ENCODE measurements at places on chromosomes 3 and 15.

- H3K27me3 ChIP-seq = no peaks in the 10 kb centered on the region
- H3K4me1 ChIP-seq = peaks cover 13% of the 10 kb centered on the region
- H3K4me3 ChIP-seq = no peak overlapping the region
Observed at GRCh38 chr3:111047812-111048435, 23.7 kb upstream of the NECTIN3 start.

- H3K36me3 ChIP-seq = peaks cover 28% of the 10 kb centered on the region
- no peaks in the 10 kb centered on the region for H3K4me1 ChIP-seq
- no peak for DNase-seq
- no peaks in the 10 kb centered on the region for H3K27me3 ChIP-seq
- H3K4me3 ChIP-seq = no peak overlapping the region
Observed at GRCh38 chr15:55457401-55458022, 49.2 kb downstream of the PIERCE2 start.

- H3K4me3 ChIP-seq = no peak overlapping the region
- H3K27ac ChIP-seq = no peak overlapping the region
- DNase-seq = no peak
- no peaks in the 10 kb centered on the region for H3K4me1 ChIP-seq
Observed at GRCh38 chr3:23775254-23775909, 30.4 kb upstream of the UBE2E1 start.

DNA sequence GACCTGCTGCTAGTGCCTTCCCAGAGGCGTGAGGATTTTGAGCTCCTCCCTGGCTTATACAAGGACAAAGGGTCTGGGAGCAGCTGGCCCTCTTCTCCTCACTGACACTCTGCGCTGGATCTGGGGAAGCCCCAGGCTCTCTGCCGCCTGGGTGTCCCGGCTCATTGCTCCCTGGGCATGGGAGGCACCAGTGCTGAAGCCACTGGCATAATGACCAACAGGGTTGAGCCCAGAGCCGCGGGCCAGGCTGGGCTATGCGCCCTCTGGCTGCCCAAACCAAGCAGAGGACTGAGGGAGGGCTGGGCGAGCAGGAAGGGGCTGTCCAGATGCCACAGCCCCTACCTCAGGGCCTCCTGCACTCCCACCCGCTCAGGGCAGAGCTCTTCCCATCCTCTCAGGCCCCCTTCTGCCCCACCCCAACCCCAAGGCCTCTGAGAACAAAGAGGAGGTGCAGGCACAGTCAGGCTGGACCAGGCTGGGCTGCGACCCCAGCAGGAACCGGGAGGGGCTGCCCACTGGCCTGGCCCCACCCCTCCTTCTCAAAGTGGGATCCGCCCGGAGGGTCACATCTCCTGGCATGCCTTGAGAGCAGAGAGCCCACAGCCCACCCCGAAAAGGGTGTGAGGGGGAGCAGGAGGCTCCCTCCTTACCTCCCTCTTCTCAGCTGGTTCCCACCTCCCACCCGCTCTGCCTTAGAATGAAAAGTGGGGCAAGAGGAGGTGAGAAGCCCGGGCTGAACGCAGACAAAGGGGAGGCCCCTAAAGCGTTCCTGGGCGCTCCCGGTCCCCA, 1.6 kb downstream of the LINGO1 start:
- H3K36me3 ChIP-seq = no peaks in the 10 kb centered on the region
- H3K4me3 ChIP-seq = peak overlapping the region; percentile 57
- no peak overlapping the region for H3K27ac ChIP-seq
- peaks cover 15% of the 10 kb centered on the region for H3K4me1 ChIP-seq
- DNase-seq = no peak

GRCh38 chr3:122257644-122258364, 67.2 kb upstream of the CSTA start:
- H3K27me3 ChIP-seq = peaks cover 11% of the 10 kb centered on the region
- DNase-seq = no peak
- H3K4me3 ChIP-seq = no peak overlapping the region
- H3K4me1 ChIP-seq = no peaks in the 10 kb centered on the region
- no peaks in the 10 kb centered on the region for H3K36me3 ChIP-seq

- H3K36me3 ChIP-seq = peaks cover 35% of the 10 kb centered on the region
- H3K27ac ChIP-seq = peak overlapping the region; percentile 50
- H3K4me3 ChIP-seq = no peak overlapping the region
- peaks cover 30% of the 10 kb centered on the region for H3K4me1 ChIP-seq
- DNase-seq = no peak
- H3K27me3 ChIP-seq = no peaks in the 10 kb centered on the region
Observed at GRCh38 chr15:100311154-100311625, 30.6 kb downstream of the ADAMTS17 start.

- peaks cover 18% of the 10 kb centered on the region for H3K36me3 ChIP-seq
- no peak overlapping the region for H3K4me3 ChIP-seq
- H3K27ac ChIP-seq = no peak overlapping the region
- peaks cover 30% of the 10 kb centered on the region for H3K4me1 ChIP-seq
- DNase-seq = no peak
Observed at GRCh38 chr15:77181305-77182074, 110.6 kb upstream of the TSPAN3 start.

DNA sequence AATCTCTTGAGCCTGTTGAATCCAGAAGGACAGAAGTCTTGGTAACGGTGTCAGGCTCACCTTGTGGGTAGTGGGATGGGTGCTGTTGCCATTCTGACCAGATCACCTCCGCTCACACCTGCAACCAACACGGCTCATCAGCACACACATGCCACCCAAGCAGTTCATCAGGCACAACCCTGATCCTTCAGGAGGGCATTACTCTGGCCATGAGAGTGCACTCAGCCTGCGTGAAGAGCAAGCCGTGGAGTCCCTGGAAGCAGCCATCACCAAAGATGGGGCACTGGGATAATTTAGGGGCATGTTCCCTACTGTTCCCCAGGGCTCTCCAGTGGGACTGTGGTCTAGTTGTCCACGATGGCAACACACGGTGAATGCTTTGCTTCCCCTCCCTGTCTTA, 120.5 kb downstream of the SHQ1 start:
- DNase-seq = no peak
- no peaks in the 10 kb centered on the region for H3K27me3 ChIP-seq
- H3K27ac ChIP-seq = no peak overlapping the region
- H3K4me1 ChIP-seq = peaks cover 34% of the 10 kb centered on the region
- H3K36me3 ChIP-seq = no peaks in the 10 kb centered on the region

GRCh38 chr3:10815487-10815886, 541 bp upstream of the SLC6A11 start:
- peaks cover 9% of the 10 kb centered on the region for H3K4me1 ChIP-seq
- no peak overlapping the region for H3K27ac ChIP-seq
- no peaks in the 10 kb centered on the region for H3K36me3 ChIP-seq
- peaks cover 80% of the 10 kb centered on the region for H3K27me3 ChIP-seq
- H3K4me3 ChIP-seq = peak overlapping the region; percentile 60

DNA sequence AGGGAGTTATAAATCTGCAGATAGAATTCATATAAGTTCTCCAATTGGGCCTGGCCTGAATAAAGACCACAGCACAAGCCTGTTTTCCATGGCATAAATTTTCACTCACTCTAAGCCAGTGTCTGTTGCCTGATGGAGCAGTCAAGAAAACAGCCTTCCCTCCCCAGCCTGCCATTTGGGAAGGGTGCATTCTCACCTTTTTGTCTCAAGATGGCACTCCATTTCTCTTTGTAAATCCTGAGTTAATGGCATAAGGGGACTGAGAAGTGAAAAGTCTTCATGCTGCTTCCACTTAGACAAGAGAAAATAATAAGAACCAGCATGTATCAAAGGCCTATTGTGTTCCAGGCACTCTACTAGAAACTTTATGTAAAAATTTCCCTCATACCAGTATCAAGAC, 115.6 kb upstream of the MANF start:
- H3K27me3 ChIP-seq = no peaks in the 10 kb centered on the region
- no peak overlapping the region for H3K4me3 ChIP-seq
- no peaks in the 10 kb centered on the region for H3K4me1 ChIP-seq
- peaks cover 12% of the 10 kb centered on the region for H3K36me3 ChIP-seq
- no peak for DNase-seq

GRCh38 chr3:150149651-150150051, 179.0 kb upstream of the PFN2 start:
- H3K36me3 ChIP-seq = no peaks in the 10 kb centered on the region
- no peak for DNase-seq
- no peak overlapping the region for H3K27ac ChIP-seq
- H3K4me3 ChIP-seq = no peak overlapping the region
- H3K4me1 ChIP-seq = peaks cover 26% of the 10 kb centered on the region

DNA sequence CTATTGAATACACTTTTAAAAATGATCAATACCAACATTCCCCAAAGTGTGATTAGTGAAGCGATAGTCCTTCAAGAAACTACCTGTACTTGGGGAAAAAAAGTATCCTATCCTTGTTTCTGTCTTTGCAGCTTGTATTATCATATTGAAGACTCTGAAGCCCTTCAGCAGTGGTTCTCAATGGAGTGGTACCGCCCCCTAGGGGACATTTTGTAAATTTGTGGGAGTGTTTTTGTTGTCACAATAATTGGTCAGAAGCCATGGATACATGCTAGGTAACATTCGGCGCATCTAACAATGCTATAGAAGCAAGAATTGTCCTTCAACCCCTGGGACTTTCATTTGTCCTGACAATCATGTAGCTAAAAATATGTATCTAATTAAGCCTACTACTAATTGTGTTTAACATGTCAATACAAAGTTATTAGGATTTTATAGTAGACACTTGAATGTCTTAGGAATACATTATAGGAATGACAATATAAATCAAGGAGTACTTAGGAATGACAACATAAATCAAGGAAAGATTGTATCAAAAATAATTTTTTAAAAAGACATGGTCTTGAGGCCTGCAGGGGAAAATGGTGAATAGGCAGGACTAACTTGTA, 53.7 kb downstream of the NMD3 start:
- peaks cover 25% of the 10 kb centered on the region for H3K36me3 ChIP-seq
- peaks cover 10% of the 10 kb centered on the region for H3K4me1 ChIP-seq
- DNase-seq = no peak
- no peaks in the 10 kb centered on the region for H3K27me3 ChIP-seq
- no peak overlapping the region for H3K4me3 ChIP-seq
- H3K27ac ChIP-seq = no peak overlapping the region

DNA sequence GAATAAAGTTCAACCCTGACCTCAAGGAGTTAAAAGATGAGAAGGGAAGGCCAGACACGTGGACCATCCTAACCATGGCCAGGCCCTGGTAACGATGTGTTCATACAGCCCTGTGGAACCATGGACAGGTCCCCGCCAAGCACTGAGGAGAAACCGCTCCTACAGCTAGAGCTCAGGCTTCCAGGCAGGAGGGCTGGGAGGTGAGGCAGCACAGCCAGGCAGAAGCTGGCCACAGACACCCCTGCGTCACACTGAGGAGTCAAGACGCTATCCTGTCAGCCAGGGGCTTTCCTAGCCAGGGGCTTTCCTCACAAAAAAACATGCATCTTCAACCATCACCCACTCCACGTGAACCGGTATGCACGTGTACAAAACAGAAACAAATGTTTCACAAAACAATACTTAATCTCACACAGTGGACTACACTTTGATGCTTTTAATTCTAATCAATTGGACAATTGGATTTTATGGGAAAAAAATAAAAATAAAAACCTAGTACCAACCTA, 73.2 kb downstream of the TBC1D2B start:
- H3K27ac ChIP-seq = peak overlapping the region; percentile 9
- no peak for DNase-seq
- no peak overlapping the region for H3K4me3 ChIP-seq

GRCh38 chr3:168036619-168037018, 59.1 kb downstream of the GOLIM4 start:
- no peak for DNase-seq
- H3K27me3 ChIP-seq = no peaks in the 10 kb centered on the region
- peaks cover 48% of the 10 kb centered on the region for H3K36me3 ChIP-seq
- H3K4me1 ChIP-seq = peaks cover 17% of the 10 kb centered on the region
- no peak overlapping the region for H3K4me3 ChIP-seq

All from mesothelial cell of epicardium (in vitro differentiated cells).